ENCODE measurements at places on chromosomes 6 and 20.

GRCh38 chr6:10733151-10733715 lies 10.4 kb downstream of the TMEM14C start:
- no peak for DNase-seq

DNA sequence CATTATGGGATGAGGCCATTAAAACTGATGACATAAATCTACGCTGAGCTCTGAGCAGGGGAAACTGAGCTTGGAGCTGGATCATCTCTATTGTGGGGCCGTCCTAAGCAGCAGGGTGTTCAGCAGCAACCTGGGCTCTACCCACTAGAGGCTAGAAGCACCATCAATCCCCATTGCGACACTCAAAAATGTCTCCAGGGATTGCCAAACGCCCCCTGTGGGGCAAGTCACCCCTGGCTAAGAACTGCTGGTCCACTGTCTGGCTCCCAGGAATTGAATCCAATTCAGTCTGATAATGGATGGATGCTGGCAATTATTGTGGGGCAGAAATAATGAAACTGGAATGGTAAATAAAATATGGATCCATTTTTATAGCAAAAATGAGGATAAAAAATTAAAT lies 38.2 kb downstream of the PMEPA1 start:
- DNase-seq, result no peak

- DNase-seq, result no peak
Measured at GRCh38 chr6:54255886-54256285, 52.4 kb upstream of the TINAG start.

DNA sequence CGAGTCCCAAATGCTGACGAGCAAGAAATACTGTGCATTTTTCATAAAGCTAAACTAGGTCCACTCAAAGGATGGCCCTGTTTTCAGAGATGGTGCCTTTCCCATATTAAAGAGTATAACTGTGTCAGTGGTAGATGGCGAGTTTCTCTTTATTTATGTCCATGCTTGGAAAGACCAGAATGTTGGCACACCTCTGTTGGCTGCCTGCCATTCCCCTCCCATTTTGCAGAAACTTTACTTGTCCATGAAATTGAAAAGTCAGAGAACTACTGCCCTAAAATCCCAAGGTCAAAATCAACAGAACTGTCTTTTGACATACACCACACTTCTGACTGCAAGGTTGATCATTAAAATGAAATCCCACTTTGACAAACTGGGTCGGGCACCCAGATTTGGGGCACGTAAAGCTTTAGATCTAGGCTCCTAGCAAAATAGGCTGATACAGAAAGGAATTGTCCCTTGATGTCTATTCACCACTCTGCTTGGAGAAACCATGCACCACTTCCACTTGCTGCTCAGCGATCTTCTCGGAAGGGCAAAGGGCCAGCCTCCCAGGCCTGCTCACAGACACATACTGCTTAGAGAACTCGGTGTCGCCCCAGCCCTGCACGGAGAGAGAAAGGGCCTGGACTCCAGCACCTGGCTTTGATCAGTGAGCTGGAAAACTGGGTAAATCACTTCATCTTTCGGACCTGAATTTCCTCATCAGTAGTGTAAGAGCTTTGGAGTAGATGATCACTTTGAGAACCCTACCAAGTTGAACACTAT lies 130.0 kb downstream of the AGPAT4 start:
- no peak for DNase-seq

- no peak for DNase-seq
Measured at GRCh38 chr6:90347411-90347851, 50.8 kb upstream of the BACH2 start.

DNA sequence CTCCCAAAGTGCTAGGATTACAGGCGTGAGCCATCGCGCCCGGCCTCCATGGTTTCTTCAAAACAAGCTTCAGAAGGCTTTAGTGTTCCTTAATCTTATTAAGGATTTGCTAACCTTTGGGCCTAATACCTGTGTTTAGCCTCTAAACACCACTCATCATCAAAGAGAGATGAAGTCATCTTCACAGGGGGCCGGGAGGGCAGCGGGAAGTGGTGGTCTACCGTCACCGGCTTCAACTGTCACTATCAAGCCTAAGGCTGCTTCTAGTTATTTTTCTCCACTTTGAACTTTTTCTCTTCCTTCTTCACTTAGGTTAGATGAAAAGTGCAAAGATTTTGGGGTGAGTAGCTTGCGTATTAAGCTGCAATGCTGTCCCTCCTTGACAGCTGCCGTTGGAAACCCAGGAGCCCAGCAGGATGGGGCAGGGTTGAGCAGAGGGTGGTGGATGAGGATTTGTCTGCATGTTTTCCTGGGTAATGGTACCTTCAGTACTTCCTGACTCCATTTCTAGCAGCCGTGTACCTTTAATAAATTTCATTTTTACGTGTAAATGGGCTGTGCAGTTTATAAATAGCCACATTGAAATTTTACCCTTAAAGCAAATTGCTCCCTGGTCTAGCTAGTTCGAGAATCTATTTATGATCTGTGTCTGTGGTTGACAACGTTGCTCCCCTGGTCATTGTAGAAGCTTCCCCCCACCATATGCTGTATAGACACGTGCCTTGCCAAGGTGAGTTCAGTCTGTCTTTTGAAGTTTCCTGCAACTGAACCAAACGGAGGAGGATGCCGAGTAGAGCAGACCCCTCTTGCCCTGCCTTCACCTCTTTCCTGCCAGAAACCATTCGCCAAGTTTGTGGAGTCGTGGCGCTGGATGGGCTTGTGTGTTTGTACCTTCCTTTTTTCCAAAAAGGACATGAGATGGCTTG lies 64.8 kb downstream of the SYNJ2 start:
- peak; percentile 66 for DNase-seq

DNA sequence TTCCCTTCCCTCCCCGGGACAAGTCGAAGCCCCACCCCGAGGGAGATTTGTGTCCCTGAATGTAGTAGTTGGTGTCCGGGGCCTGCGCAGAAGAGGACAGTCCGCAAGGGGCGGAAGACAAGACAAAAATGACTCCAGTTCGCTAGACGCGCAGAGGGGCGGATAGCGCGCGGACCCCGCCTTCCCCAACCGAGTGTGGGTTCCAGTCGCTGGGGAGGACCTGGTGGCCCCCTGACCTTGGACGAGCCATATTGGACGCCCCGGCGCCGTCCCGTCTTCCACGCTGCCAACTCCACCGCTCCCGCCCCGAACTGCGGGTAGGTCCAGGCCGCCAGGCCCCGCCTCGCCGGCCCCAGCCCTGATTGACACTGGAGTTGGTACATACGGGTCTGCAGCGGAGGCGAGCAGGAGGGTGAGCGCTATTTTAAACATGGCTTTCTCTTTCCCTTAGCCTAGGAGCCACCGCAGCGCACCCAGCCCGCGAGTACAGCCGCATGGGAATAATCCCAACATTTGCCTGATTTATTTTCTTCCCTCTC lies 802 bp downstream of the HMGN3 start:
- DNase-seq, result peak; percentile 91

GRCh38 chr6:148516617-148517016 lies 174.0 kb downstream of the SASH1 start:
- DNase-seq, result no peak

DNA sequence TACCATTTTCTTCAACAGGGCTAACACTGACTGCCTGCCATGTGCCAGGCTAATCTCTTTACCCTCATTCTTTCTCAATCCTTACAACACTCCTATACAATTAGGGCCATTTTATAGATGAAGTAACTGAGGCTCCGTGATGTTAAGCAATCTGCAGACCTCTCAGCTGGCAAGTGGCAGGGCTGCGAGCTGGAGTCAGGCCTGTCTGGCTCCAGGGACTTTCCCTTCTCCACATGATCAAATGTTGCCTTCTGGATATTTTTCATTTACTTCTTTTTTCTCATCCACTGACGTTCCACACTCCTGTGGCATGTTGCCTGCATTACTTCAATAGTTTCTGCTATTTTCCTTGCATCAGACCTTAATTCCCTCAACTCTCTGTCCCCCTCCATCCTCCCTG lies 55.2 kb upstream of the TAGAP start:
- DNase-seq, result no peak

DNA sequence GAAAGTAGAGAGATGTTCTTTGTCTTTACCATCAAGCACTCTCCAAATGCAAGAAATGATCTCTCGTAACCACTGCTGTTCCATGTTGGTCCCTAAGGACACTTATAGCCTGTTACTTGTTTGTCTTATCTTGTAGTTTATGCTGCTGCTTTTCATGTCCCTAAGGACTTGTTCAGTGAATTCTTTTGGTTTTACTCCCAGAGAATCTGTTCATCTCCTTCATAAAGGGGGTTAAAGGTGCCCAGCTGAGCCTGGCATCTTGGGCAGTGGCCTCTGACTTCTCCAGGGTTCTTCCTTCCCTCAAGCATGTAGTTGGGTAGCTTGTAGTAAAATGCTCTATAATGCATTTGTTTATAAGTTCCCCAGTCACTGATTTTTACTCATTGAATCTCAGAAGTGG lies 864 bp upstream of the PKIG start:
- no peak for DNase-seq

GRCh38 chr20:1472556-1473245 lies 6.1 kb upstream of the NSFL1C start:
- DNase-seq, result no peak

- no peak for DNase-seq
Measured at GRCh38 chr6:27286141-27286540, 25.9 kb downstream of the POM121L2 start.

DNA sequence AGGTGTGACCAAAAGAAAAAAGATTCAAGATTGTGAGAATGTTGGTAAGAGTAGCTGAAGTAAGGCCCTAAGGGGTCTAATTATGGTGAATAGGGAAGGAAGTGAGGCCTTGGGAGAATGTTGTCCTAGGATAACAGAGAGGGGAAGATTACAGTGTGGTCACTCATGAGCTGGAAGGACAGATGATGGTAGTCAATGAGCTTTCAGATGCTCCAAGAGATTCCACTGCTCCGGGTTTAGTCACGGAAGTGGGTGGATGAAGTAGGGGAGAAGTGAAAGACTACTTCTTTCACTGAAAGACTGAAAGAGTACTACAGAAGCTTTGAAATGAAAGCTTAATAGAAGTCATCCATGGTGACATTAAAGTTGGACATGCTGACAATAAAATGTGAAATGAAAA lies 108.5 kb downstream of the MMS22L start:
- no peak for DNase-seq

GRCh38 chr6:15387118-15387517 lies 141.2 kb downstream of the JARID2 start:
- DNase-seq, result peak; percentile 50

DNA sequence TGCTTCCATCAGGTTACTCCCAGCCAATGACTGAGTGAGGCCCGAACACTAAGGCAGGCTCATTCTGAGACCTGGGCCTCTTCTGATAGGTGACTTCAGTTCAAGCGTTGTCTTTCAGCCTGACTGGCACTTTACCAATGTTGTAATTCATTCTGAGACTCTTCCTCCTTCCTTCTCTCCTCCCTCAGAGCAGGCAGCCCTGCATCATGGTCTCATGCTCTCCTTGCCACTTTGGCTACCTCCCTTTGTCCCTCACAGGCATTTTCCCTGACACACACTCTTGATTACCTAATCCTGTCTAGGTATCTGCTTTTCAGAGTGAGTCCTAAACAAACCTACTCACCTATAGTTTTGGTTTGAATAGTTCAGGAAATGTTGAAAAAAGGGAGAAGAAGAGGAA lies 12.6 kb upstream of the WFDC12 start:
- no peak for DNase-seq
